HFFc6 (cell line): ENCODE measurements at places on chromosomes 1 and 21. TPM values are rescaled to one million over a fixed set of nuclear protein-coding genes. Genes with fewer than 3 reads are reported as not detected.

TENT5C gene
- 0.47 to 0.84 TPM (median 0.55 TPM) in 3 replicates for total RNA-seq

DLGAP3 gene
- not detected in 3 replicates for total RNA-seq

C8B gene
- not detected in 3 replicates for total RNA-seq

DNA sequence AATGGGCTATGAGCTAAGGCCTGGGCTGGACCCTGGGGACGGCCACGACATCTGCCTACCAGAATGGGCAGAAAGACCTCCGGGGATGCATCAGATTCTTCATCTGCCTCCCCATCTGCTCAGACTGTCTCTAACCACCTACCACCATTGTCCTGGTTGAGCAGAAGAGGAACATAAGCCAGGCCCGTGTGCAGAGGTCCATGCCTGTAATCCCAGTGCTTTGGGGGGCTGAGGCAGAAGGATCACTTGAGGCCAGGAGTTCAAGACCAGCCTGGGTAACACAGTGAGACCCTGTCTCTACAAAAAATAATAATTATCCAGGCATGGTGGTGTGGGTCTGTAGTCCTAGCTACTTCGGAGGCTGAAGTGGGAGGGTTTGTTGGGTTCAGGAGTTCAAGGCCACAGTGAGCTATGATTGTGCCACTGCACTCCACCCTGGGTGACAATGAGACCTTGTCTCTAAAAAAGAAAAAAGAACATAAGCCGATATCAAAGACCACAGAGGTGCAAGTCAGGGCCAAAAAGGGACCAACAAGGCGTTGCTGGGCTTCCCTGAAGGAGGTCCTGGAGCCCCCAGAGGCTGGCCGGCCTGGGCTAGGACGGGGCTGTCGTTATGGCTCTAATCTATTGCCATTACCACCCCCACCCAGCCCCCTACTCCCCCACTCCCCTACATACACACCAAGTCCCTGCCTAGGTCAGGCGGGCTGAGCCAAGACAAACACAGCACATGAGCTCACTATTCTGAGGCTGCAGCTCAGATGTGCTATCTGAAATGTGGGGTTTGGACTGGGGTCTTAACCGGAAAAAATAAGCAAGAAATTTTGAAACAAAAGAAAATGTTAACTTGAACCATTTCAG, 239.2 kb upstream of the RAB4A start:
- H3K27ac ChIP-seq, result no peak overlapping the region
- no peak for DNase-seq
- no peaks in the 10 kb centered on the region for H3K4me1 ChIP-seq
- no peaks in the 10 kb centered on the region; the same call in 1 of the 2 replicates for H3K27me3 ChIP-seq
- H3K4me3 ChIP-seq, result no peak overlapping the region
- H3K36me3 ChIP-seq, result no peaks in the 10 kb centered on the region

DNA sequence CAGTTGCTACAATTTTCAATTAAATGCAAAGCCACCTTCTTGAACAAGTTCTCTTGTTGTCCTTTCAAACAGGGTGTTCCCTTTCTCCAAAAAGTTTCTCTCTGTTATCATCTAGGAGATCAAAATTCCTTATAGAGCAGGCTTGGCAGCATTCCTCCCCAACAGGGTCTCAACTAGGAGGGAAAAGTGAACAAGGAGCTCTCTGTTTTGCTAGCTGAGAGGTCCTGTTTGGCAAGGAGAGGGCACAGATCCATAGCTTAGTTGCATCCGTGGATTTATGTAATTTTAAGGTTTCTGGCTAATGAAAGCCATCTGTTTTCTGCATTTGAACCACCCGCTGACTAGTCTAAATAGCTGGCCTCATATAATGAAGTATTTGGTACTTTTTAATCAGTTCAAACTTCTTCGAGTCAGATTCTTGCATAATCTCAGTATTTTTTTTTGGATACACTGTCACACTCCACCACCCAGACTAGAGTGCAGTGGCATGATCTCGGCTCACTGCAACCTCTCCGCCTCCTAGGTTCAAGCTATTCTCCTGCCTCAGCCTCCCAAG, 54.0 kb downstream of the APP start:
- peaks cover 6% of the 10 kb centered on the region for H3K27me3 ChIP-seq
- H3K27ac ChIP-seq, result peak overlapping the region; percentile 91
- DNase-seq, result peak; percentile 32
- peaks cover 69% of the 10 kb centered on the region for H3K4me1 ChIP-seq
- H3K36me3 ChIP-seq, result peaks cover 14% of the 10 kb centered on the region; the same call in 1 of the 2 replicates
- peak overlapping the region; percentile 55 for H3K4me3 ChIP-seq

- H3K27me3 ChIP-seq, result no peaks in the 10 kb centered on the region
- no peak overlapping the region for H3K4me3 ChIP-seq
- peak; percentile 49 for DNase-seq
- H3K27ac ChIP-seq, result no peak overlapping the region
These were observed 135.9 kb downstream of the HHAT start for GRCh38 chr1:210464519-210465039.

DNA sequence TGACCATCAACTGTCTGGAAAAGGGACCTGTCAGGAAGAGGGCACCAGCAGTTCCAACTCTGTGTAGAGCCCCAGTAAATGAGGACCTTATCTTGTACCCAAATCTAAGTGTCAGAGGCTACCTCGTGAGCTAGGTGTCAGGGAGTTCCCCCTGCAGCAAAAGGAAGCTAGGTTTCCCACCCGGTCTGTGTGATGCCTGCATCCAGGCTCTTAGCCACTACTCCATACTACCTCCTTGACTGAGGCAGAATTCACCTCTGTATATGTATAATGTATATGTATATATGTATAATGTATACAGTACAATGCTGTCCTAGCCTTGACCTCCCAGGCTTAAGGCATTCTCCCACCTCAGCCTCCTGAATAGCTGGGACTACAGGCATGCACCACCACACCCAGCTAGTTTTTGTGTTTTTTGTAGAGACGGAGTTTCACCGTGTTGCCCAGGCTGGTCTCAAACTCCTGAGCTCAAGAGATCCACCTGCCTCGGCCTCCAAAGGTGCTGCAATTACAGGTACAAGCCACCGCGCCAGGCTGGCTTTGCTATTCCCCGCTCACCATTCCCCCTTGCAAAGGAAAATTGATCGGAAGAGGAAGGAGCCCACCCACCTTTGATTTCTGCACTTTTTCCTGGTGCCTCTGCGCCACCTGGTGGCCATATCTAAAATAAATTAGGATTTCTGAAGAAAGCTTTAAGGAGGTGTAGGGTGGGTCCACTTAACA, 15.7 kb upstream of the LUZP1 start:
- peaks cover 13% of the 10 kb centered on the region for H3K4me1 ChIP-seq
- peak overlapping the region; percentile 75 for H3K4me3 ChIP-seq
- no peaks in the 10 kb centered on the region for H3K36me3 ChIP-seq
- H3K27me3 ChIP-seq, result no peaks in the 10 kb centered on the region
- no peak overlapping the region for H3K27ac ChIP-seq
- DNase-seq, result no peak

GRCh38 chr1:156691665-156692440, 13.5 kb downstream of the CRABP2 start:
- peaks cover 4% of the 10 kb centered on the region for H3K27me3 ChIP-seq
- H3K4me3 ChIP-seq, result peak overlapping the region; percentile 0; the same call in 1 of the 2 replicates
- no peak overlapping the region for H3K27ac ChIP-seq
- peaks cover 52% of the 10 kb centered on the region for H3K4me1 ChIP-seq
- no peak for DNase-seq
- no peaks in the 10 kb centered on the region for H3K36me3 ChIP-seq

- peaks cover 3% of the 10 kb centered on the region; the same call in 1 of the 2 replicates for H3K27me3 ChIP-seq
- H3K27ac ChIP-seq, result no peak overlapping the region
- DNase-seq, result no peak
- peaks cover 36% of the 10 kb centered on the region for H3K4me1 ChIP-seq
- peaks cover 8% of the 10 kb centered on the region for H3K36me3 ChIP-seq
These were observed 6.8 kb upstream of the ZBTB40 start for GRCh38 chr1:22444856-22445255.
